ENCODE measurements at places on chromosomes 7 and 10. TPM values are rescaled to one million over a fixed set of nuclear protein-coding genes. Genes with fewer than 3 reads are reported as not detected.

DNA sequence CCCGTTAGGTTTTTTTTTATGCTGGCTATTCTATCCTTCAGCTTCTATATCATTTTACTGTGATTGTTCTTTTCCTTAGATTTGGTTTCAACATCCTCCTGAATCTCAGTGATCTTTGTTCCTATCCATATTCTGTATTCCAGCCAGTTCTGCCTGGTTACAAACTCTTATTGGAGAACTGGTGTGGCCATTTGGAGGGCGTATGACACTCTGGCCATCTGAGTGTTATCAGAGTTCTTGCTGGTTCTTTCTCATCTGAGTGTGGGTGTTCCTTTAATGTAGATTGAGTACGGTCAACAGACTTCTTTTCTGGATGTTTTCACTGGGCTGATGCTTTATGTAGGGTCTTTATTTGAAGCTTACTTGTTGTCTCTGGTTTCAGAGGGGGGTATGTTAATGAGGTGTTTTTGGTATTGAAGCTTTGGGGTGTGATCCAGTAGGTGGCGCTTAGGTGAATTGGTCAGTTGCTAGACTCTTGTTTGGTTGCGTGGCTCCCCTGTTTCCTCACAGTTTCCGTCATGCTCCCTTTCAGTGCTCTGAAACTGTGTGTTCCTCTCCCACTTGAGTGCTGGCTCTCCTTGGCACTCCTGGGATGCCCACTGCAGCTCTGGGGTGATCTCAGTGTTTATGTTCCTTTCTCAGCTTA lies 80.7 kb downstream of the FANK1 start:
- DNase-seq: no peak

ITGB8 gene
- not detected for total RNA-seq

TUBAL3 gene
- total RNA-seq: not detected

IPMK gene
- total RNA-seq: 10.1 TPM

ZNF804B gene
- not detected for total RNA-seq

DNA sequence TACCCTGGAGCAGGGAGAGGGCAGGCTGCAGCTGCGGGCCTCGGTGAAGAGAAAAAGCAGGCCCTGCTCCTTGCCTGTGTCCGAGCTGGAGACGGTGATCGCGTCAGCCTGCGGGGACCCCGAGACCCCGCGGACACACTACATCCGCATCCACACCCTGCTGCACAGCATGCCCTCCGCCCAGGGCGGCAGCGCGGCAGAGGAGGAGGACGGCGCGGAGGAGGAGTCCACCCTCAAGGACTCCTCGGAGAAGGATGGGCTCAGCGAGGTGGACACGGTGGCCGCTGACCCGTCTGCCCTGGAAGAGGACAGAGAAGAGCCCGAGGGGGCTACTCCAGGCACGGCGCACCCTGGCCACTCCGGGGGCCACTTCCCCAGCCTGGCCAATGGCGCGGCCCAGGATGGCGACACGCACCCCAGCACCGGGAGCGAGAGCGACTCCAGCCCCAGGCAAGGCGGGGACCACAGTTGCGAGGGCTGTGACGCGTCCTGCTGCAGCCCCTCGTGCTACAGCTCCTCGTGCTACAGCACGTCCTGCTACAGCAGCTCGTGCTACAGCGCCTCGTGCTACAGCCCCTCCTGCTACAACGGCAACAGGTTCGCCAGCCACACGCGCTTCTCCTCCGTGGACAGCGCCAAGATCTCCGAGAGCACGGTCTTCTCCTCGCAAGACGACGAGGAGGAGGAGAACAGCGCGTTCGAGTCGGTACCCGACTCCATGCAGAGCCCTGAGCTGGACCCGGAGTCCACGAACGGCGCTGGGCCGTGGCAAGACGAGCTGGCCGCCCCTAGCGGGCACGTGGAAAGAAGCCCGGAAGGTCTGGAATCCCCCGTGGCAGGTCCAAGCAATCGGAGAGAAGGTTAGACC lies 138.0 kb upstream of the STK17A start:
- no peak for DNase-seq

LHFPL3 gene
- not detected for total RNA-seq

- DNase-seq: no peak
Observed at GRCh38 chr7:24343614-24344013, 59.6 kb downstream of the NPY start.

PIP gene
- not detected for total RNA-seq

MTG1 gene
- total RNA-seq: 65.0 TPM

DNA sequence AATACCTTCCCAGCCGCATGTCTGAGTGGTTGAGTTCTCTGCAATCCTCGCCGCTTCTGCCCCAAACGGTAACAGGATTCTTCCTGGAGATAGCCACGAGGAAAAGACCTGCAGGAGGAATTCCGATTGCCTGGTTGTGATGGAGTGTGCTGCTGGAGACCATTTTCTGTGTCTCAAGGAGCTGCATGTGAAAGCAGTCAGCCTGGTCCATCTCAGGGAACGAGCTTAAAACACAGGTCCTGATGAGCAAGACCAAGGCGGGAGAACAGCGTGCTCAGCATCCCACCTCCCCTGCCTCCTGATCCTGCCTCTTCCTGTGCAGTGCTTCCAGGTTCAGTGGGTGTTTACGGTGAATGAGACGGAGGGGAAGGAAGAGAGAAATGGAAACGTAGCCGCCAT lies 26.5 kb downstream of the VIPR2 start:
- no peak for DNase-seq

DNA sequence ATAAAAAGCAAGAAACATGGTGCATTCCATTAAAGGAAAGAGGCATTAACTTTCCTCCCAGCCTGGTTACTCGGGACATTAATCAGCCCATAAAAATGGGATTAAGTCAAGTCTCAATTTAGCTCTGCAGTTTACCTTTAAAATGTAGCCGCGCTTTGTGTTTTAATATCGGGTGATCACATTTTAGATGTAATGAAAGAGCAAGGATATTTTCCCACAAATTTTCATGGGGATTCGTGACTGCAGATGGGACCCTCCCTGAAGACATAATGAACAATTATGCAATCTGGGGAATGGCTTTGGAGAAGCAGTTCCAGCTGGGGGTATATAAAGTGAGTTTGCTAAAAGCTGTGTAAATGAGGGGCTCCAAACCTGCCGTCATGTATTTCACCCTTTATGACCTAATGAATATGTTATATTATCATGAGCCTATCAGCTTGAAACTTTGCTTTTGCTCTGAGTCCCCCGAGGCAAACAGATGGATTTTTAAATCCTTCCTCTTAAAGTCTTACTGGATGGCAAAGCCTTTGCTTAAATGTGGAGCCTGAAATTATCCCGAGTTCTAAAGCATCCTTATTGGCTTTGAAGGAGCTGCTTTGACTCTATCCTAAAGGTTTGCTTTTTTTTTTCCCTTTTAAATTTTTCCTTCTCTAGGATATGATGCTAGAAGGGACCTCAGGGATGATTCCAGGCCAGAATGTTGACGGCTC lies 31.8 kb downstream of the BAMBI start:
- no peak for DNase-seq

DNA sequence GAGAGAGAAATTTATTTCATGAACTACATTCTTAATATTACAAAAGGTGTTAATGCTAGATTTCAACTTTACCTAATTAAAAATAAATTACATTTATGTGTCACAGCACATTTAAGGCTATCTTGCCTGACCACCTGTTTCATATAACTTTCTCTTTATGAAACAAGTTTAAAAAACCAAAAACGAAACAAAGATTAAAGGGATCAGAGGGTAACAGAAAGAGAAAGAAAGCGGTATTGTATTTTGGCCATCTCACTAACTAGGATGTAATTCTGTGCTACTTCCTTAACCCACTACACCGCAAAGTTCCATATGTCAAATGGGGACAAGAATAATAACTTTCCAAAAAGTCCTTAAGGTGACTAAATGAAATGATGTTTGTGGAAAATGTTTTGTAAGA lies 6.3 kb upstream of the RHOBTB1 start:
- DNase-seq: no peak

GRCh38 chr10:79316671-79317431 lies 30.4 kb upstream of the PPIF start:
- DNase-seq: no peak

GRCh38 chr10:132395704-132396493 lies 1.1 kb upstream of the PWWP2B start:
- no peak for DNase-seq

DNA sequence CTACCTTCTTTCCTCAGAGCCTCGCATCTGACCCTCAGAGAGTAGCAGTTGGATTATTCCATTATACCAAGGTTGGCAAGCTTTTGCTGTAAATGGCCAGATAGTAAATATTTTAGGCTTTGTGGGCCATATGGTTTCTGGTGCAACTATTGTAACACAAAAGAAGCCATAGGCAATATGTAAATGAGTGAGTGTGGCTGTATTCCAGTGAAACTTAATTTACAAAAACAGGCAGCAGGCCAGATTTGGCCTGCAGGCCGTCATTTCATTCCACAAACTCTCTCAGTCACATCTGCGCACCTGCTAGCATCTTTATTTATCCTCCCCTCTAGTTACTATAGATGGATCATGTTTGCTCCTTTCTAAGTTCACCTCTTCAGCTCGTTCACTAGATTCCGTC lies 6.7 kb downstream of the ZNF518A start:
- no peak for DNase-seq

- no peak for DNase-seq
Observed at GRCh38 chr10:115861455-115861854, 411.6 kb downstream of the GFRA1 start.

GRCh38 chr10:100817268-100817839 lies 72.0 kb downstream of the PAX2 start:
- no peak for DNase-seq

GRCh38 chr10:14293526-14293925 lies 37.2 kb downstream of the FRMD4A start:
- no peak for DNase-seq

- no peak for DNase-seq
Observed at GRCh38 chr7:158061884-158062656, 525.6 kb downstream of the PTPRN2 start.

LZTS2 gene
- total RNA-seq: 19.2 TPM

GRCh38 chr10:69272624-69273023 lies 5.7 kb upstream of the HK1 start:
- no peak for DNase-seq

DNA sequence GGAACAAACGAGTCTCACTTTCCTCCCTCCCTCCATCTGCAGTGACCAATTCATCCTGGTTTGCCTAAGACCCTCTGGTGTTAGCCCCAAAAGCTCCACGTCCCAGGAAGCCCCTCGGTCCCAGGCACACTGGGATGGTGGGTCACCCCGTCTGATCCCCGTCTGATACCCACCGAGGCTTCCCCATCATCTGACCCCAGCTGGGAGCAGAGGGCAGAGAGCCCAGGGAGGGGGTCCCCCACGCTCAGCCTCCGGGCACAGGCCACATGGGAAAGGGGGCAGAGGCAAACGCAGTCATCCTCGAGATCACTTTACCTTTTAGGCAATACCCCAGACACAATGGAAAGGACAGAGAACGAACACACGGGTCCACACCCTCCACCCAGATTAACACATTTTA lies 291.6 kb upstream of the PPP2R2D start:
- no peak for DNase-seq

DNA sequence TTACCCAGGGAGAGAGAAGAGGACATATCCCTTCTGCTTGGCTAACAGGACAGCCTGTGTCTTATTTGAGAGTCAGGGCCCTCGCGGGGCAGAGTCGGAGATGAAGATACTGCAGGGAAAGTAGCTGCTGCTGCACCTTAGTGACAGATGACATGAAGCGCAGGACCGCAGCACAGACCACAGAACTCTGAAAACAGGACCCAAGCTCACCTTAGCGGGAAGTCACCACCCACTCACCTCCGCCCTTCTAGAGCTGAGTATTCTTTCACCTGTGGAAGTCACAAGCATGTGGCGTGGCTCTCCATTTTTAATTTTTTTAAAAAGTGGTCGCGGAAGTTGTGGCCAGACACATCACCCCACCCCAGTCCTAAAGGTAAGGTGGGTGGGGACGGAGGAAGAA lies 191.4 kb downstream of the FAM107B start:
- DNase-seq: peak; percentile 78

DNA sequence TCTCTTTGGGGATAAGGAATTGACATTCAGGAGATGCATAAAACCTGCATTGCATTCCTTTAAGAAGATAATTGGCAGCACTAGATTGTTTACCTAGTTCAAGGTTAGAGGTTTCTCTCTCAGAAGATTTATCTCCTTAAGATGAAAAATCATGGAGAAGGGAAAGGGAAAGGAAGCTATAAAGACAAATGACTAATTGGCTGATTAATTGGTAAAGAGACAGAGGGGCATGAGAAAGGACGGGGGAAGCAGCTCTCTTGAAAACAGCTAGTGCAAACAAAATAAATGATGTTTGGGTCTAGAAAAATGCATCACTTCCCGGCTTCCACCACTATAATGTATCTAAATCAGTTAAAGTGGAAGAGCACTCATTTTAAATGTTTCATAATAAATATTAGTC lies 941.2 kb downstream of the XPNPEP1 start:
- no peak for DNase-seq

DNA sequence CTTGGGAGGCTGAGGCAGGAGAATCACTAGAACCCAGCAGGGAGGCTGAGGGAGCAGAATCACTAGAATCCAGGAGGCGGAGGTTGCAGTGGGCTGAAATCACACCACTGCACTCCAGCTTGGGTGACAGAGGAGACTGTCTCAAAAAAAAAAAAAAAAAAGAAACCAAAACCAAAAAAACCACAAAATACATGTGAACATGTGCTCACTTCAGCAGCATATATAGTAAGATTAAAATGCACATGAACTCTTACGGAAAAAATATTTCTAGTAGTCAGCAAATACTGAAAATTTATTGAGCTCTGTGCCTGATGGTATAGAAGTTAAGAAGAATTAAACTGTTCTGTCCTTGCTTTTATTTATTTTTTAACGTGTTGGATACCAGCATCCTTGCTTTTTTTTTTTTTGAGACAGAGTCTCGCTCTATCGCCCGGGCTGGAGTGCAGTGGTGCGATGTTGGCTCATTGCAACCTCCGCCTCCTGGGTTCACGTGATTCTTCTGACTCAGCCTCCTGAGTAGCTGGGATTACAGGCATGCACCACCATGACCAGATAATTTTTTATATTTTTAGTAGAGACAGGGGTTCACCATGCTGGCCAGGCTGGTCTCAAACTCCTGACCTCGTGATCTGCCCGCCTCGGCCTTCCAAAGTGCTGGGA lies 9.6 kb upstream of the ZNF487 start:
- DNase-seq: peak; percentile 36

DNA sequence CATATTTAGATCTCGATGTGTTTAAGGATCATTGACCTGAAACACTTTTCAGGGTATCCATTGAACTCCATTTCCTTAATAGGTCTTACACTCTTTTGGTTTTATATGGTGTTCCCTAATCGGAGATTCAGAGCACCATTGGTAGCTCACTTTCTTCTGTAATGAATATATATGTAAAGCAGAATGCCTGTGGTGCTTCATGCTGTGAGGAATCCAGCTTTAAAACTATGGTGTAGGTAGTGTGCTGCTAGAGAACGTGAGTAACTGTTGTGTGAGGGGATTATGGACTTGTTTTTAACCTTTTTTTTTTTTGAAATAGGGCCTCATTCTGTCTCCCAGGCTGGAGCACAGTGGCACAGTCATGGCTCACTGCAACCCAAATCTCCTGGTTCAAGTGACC lies 376.9 kb upstream of the LRGUK start:
- no peak for DNase-seq

- no peak for DNase-seq
Observed at GRCh38 chr7:120052884-120053382, 220.0 kb upstream of the KCND2 start.

- no peak for DNase-seq
Observed at GRCh38 chr10:113600569-113600968, 47.7 kb downstream of the HABP2 start.

Measured in activated naive CD4-positive, alpha-beta T cell treated with anti-CD3 and anti-CD28 coated beads, Interleukin-2, amount 50 U/mL, for 72 hours (primary cell).